ENCODE measurements at places on chromosomes 6 and 20.

DNA sequence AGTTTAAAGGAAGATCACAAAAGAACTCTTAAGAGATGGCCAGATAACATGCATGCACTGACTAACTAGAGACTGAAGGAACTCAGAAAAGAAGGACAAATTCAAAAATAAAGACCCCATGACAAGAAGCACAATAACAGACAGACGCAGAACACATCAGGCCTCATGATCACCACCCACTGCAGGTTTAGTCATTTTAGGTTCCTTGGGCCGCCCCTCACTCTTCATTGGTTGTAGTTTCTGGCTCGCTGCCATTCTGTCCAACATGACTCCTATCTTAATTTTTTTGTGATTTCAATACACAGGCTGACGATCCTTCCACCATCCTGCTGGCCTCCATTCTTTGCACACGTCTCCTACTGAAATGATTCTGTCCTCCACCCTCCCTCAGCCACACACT, 21.6 kb downstream of the STX7 start:
- DNase-seq = no peak

DNA sequence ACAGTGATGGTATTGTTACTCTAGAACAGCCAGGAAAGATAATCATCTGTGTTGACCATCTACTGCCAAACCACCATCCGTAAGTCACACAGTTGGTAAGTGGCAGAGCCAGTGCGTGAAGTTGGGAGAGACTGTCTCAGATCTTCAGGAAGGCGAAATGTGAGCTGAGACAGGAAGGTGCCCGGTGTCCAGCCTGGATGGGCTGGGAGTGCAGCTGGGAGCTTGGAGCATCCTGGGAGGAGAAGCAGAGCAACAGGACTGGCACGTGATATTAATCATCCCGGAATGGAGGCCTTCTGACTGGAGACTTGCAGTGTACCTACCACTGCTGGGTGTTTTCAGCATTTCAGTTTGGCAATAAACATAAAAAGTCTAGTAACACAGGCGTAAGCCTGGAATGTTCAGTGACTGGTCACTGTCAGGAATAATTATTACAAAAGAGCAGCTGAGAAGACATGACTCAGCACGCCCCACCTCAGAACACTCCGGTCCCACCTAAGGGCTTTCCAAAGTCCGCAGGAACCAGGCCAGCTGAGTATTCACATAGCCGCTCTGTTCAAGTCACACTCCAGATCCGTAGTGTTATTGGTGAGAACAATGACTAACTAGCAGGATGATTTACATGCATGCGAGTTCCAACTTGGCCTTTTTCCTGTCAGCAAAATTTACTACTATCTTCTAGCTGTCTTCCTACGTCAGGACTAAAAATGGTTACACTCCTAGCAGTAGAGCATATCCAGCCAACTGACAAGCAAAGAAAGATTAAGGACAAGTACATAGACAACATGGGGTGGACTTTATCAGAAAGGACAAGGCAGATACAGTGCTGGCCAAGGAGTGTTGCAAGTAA, 45.1 kb upstream of the PNRC1 start:
- DNase-seq = peak; percentile 7

GRCh38 chr20:16498526-16499253, 74.6 kb downstream of the KIF16B start:
- DNase-seq = no peak

DNA sequence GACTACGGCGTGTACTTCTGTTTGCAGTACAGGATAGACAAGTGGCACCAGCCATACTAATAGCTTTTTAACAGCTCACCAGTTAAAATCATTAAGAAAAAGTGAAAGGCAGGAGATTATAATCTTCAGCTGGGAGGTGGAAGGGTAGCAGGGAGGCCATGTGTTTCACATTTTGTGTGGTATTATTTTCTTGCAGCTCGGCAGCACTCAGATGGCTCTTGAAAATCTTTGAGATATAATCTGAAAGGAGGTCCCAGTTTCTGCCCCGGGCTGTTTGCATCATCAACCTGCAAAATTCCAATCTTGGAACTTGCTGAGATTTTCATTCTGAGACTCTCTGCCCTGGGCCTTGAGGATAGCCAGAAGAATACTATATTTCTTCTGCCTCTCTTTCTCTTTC, 87.5 kb upstream of the HDAC2 start:
- DNase-seq = no peak

DNA sequence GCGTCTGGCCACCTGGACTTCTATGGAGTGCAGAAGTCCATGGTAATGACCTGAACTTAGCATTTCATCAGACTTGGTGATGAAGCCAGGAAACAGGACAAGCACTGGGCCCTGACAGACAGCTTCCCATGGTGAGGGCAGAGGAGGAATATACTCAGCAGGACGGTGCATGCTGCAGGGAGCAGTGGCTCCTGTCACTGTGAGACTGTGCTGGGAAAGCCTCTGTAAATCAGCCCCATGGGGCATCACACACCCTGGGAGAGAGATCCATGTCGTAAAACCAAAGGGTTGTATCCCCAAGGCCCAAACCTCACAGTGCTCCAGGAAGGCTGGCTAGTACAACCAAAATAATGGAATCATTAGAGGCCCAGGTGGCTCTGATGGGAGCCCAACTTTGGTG, 58.7 kb upstream of the PRND start:
- DNase-seq = no peak

GRCh38 chr6:131693384-131693783, 7.8 kb downstream of the OR2A4 start:
- no peak for DNase-seq

- no peak for DNase-seq
Measured at GRCh38 chr6:18680842-18681241, 293.7 kb downstream of the RNF144B start.

DNA sequence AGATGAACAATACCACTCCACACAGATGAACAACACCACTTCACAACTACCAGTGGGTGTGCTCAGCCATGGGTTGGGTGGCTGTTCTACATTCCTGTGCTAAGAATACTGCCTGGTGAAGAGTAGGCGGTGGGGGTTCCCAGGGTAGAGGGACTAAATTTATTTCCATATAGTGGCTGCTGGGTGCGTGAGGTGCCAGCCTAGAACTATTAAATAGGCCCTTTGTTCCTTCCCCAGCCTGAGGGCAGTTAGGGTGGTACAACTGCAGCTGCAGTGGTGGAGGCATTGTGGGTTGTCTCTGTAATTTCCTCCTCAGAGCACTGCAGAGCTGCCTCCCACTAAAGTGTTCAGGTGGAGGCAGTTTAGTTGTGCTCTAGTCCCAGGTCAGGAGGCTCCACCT, 618.4 kb downstream of the MMUT start:
- DNase-seq = no peak

GRCh38 chr6:49915035-49915434, 48.7 kb upstream of the CRISP1 start:
- no peak for DNase-seq

- DNase-seq = no peak
Measured at GRCh38 chr20:36109251-36109947, 45.1 kb upstream of the EPB41L1 start.

- no peak for DNase-seq
Measured at GRCh38 chr6:123415844-123416468, 220.8 kb downstream of the TRDN start.

DNA sequence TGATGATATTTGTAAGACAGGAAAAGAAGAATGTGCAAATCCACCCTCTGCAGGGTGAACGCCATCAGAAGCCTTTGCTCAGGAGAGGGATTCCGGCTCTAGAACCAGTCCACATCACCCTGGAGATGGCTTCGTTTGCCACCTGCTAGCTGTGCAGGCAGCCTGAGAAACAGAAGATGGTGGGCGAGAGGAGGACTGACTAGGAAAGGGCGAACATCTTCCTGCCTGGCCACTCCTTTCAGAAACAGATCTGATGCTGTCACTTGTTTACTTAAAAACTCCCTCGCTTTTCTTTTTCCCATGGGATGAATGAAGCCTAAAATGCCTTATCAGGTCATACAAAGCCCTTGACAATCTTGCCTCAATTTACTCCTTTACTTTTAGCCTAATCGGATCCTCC, 1.2 kb downstream of the PTPRA start:
- no peak for DNase-seq

DNA sequence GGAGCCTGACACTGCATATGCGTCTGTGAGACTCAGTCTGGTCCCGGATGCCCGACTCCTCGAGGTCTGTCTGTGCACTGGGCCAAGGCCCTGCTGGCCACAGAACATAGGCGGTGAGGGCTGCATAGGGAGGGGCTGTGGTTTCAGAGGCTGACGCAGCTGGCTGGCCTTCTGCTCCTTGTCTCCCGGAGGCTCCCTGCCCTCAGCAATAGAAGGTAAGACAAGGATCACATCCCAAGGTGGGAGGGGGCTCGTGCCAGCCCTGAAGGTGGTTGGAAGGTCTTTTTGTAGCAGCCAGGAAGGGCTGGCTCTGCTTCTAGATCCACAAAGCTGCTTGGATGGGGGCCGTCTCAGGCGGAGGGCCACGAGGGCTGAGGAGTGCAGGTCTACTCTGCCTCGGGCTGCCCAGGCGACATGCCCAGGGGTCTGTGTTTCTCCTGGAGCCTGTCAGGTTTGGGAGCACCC, 239.8 kb upstream of the SULF2 start:
- DNase-seq = no peak

DNA sequence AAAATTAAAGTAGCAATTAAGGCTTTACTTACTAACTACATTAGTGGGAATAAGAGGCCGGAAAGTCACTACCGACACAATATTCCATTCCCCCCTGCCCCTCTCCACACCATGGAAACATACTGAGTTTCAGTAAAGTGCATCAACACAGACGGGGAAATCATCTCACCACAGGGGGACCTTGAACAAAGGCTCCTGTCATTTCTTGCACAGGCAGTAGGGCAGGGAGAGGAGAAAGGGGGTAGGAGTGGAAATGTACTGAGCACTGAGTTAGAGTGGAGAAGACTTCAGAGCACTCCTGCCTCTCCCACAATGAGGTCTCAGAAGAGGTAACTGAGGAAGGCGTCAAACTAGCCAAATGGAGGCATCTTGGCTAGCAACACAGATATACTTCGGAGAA, 1426.9 kb upstream of the EYS start:
- DNase-seq = no peak

DNA sequence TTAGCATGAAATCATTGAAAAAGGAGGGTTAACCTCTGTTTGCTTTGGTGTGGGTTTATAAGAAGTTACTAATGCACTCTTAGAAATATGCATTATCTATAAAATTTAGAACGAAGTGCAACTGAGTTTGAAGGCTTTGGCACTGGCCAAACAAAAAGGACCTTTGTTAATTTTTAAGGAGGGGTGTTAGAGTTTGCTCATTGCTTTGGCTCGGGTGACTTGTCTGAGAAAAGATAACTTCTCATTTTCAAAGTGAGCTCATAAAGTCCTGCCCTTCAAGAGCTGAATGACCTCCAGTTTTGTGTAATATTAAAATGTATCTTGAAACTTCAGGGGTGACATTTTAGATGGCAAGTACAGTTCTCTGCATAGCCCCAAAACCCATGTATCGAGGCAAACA, 25.9 kb downstream of the NEDD9 start:
- DNase-seq = no peak

DNA sequence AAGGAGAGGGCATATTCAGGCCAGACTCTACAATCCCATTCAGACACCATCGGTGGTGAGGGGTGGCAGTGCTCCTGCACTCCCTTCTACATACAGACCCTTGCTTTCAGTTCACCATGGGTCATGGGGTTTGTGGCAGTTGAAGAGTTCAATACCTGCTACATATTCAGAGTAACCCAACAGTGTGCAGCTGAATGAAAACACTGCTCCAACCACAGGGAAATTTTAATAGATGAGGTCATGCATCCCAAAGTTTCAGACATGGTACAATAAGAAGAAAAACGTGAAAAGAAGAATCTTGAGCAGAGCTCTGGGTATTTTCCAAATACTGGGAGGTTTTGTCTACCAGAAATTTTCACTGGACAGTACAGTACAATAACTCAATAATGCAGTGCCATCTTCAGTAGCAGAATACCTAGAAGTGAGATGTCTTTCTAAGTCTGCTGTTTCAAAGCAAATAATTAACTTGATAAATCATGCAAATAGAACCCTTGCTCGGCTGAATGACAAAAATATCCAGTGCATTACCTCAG, 162.1 kb downstream of the PTPRK start:
- no peak for DNase-seq

DNA sequence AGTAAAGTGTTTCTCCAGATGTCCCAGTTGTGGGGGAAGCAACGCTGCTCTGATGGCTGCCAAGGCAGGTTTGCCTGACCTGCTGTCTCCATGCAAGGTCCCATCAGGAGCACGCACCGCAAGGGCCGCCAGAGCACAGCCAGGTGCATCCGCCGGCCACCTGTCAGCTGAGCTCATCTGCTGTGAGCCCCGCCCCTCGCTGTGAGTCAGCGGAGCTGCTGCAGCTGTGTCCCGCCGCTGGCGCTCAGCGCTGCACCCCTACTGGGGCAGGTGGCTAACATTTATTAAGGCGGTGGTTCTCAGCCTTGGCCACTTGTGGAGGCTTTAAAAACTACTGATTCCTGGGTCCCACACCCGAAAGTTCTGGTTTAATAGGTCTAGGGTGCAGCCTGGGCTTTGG, 225.7 kb downstream of the UST start:
- peak; percentile 81 for DNase-seq

- DNase-seq = peak; percentile 65
Measured at GRCh38 chr20:46308258-46309157, at the start of gene CDH22. Gene CDH22 (minus strand): TSS chr20:46308498. CDS start chr20:46251294, 57,204 bp downstream.

- no peak for DNase-seq
Measured at GRCh38 chr6:1848752-1849151, 239.0 kb downstream of the FOXC1 start.

GRCh38 chr20:18973529-18974173, 160.1 kb downstream of the SCP2D1 start:
- no peak for DNase-seq

- DNase-seq = no peak
Measured at GRCh38 chr6:84284428-84285049, 57.1 kb upstream of the CEP162 start.

GRCh38 chr6:22605736-22606135, 36.4 kb downstream of the HDGFL1 start:
- DNase-seq = no peak

GRCh38 chr20:20406306-20406705, 38.4 kb downstream of the INSM1 start:
- DNase-seq = no peak

- no peak for DNase-seq
Measured at GRCh38 chr6:150751296-150751695, 114.2 kb upstream of the MTHFD1L start.

DNA sequence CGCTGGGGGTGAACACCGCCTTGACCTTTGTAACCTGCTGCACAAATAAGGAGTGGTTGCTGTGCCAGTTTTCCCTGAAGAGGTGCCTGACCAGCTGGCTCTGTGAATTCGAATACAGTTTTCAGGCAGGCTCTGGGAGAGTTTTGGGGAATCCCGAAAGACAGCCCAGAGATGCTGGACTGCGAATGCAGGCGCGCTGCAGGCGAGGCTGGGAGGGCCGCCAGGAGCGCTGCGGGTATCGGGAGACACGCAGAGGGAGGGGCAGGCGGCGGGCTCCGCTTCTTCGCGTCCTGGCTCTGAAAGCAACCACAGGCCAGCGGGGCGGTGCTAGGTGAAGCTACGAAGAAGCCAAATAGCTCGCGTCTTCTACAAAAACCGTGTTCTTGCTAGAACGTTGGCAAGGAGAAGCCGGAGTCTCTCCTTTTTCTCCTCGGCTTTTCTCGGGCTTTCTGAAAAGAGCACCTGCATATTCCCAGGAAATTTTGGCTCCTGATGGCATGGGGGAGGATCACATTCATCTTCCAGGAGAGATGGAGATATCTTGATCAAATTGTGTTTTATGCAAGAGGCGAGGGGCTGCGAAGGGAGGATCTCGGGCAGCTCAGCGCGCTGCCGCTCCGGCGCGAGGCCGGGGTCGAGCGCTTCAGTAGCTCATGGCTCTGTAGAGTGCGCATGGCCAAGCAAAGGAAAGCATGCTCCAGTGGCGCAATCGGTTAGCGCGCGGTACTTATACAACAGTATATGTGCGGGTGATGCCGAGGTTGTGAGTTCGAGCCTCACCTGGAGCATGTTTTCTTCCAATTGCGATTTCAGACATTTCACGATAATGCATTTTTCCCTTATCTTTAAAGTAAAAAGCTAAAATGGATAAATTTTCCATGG, 158.1 kb upstream of the ZNF184 start:
- DNase-seq = peak; percentile 18
